NCI-H526 treated with DMSO at 0.1 percent for 48 hours (cell line): ENCODE measurements at places on chromosomes 16 and 17.

GRCh38 chr17:37643118-37643766 is at the start of gene DDX52:
TSS of gene DDX52 (minus strand) at chr17:37643446. CDS start at chr17:37643420, 26 bp downstream.
- DNase-seq = peak; percentile 74

GRCh38 chr16:50627419-50627818 is 53.7 kb downstream of the SNX20 start:
- DNase-seq = no peak

DNA sequence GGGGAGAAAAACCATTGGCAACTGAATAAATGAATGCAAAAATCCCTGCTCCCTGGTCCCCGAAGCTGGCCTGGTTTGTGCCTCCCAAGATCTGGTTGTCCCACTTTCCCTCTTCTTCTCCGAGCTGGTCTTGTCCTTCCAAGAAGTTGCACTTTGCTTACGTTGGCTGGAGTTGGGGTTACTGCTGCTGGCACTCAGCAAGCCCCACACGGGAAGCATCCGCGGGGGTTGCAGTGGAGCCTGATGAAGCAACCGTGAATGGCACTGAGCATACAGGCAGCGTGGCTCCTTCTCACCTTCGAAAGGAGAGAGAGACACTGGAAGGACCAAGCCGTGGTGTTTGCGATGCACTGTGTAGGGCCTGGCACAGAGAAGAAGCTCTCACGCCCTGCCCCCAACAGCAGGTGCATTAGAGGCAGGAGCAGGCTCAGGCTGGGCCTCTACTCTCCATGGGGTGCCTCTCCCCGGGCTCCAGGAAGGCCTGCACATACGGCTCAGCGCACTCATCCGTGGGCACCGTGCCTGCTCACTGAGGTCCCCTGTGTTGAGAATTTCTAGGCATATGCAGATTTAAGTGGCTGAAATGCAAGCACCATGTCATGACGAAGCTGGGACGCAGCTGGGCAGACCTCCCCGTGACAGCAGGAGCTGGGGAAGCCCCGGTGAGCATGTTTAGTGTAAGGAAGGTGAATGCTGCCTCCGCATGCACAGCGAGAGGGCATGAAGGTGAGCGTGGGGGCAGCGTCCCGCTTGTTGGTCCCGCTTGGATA is 12.1 kb downstream of the CA5A start:
- no peak for DNase-seq

- no peak for DNase-seq
Measured at GRCh38 chr16:86499889-86500707, 10.2 kb upstream of the FOXF1 start.

DNA sequence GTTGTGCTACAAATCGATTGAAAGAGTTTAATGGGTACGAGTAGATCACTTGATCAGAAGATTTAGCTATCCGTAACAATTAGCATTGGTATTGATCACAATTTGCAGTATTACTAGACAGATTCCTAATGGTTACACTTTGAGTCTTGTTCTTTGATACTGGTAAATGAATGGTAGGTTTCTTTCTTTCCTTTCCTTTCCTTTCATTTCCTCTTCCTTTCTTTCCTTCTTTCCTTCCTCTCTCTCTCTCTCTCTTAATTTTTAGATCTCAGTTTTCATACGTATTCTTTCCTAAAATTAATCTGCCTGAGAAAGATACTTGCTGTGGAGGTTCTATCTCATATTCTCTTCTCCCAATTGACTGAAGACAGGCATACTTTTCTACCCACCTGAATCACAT is 17.9 kb downstream of the CPD start:
- DNase-seq = no peak

GRCh38 chr17:82983510-82984248 is 95.7 kb upstream of the METRNL start:
- no peak for DNase-seq

- DNase-seq = no peak
Measured at GRCh38 chr17:40338941-40339649, 25.4 kb downstream of the GJD3 start.

- no peak for DNase-seq
Measured at GRCh38 chr16:74942566-74942965, 42.4 kb downstream of the WDR59 start.

DNA sequence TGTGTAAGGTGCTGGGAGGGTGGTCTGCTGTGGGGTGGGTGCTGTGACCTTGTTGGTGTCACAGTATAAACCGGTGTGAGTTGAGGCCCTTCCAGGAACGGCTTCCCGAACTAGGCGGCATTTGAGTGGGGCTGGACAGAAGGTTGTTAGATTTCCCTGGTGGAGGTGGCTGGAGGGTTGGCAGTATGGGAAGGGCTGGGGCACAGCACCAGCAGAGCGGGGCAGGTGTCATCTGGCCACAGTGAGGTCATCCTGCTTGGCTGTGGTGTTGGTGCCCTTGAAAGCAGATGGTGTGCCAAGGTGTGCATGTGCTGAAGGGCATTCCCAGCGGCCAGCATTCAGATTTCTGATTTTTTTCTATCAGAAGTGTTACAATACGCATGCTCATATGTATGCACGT is 28.1 kb downstream of the BANP start:
- no peak for DNase-seq

DNA sequence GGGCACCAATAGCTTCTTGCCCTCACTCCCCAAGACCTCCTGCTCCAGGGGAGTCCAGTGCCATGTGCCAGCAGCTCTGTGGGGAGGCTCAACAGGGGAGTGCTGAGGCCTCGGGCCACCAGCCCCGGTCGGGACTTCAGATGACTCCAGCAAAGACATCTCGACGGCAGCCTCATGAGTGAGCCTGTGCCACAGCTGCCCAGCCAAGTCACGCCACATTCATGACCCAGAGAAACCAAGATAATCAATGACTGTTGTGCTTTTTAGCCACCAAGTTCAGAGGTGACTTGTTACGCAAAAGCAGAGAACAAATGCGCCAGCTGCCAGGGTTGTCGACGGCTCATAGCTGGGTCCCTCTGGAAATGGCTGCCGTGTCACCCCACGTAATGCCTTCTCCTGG is 157.5 kb downstream of the BANP start:
- DNase-seq = no peak

- DNase-seq = no peak
Measured at GRCh38 chr17:21495281-21495680, 119.1 kb downstream of the KCNJ12 start.

- no peak for DNase-seq
Measured at GRCh38 chr16:2350500-2350899, 10.0 kb upstream of the ABCA3 start.
